Dorsolateral prefrontal cortex (tissue), 122 donors: ENCODE measurements at places on chromosomes 5 and 9. TPM values are rescaled to one million over a fixed set of nuclear protein-coding genes. Genes with fewer than 3 reads are reported as not detected.

The CBY3 gene
- total RNA-seq: not detected

The CCL27 gene
- not detected for total RNA-seq

DNA sequence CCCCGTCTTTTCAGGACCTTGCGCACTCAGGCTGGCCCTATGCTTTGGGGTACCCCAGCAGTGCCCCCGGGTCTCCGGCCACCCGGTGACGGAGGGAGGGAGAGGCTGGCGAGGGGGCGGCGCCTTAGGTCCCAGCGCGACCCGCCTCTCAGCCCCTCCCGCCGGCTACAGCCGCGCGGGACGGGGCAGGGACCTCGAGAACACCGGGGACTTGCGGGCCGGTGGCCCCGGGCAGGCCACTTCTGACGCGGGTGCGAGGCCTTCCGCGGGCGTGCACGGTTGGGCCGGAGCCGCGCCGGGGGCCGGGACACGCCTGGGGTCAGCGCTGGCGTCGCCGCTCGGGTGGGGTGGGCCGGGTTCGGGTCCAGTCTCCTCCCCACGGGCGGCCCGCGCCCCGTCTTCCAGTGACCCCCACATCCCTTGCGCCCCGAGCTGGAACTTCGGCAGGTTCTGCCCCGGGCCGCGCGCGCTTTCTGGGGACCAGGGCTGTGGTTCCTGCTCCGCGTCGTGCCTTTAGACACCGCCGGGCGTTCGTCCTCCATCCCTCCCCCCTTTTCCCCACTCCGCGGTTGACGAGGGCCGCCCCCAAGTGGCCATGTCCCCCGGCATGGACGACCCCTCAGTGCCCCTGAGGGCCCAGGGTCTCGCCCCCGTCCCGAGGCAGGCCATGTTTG is 3.8 kb upstream of the SQSTM1 start:
- DNase-seq: no peak

- no peak for DNase-seq
Observed at GRCh38 chr5:176723440-176723839, 76.2 kb downstream of the TSPAN17 start.

The SLC34A3 gene
- not detected for total RNA-seq

The PHF2 gene
- total RNA-seq: 33.2 TPM

DNA sequence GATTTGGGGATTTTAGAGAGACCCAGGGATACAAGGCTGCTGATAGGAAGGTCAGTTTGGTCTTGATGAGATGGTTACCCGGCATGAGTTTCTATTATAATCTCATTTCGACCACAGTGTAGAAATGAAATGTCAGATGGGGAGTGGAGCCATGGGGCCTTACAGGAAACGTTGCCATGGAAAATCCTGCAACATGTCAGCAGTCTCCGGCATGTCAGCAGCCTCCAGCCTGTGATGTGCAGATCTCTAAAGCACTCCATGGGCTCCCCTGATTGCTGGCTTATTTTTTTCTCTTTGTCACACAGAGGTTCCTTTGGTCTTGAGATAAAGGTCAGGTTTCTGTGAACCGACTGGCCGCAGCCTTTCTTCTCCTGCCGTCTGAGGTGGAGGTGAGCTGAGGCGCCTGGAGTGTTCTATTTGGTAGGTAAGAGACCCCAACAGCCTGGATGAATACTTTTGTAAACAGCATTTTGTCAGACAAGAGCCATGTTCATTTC is 208.7 kb upstream of the DAP start:
- DNase-seq: no peak

The STPG3 gene
- not detected for total RNA-seq

DNA sequence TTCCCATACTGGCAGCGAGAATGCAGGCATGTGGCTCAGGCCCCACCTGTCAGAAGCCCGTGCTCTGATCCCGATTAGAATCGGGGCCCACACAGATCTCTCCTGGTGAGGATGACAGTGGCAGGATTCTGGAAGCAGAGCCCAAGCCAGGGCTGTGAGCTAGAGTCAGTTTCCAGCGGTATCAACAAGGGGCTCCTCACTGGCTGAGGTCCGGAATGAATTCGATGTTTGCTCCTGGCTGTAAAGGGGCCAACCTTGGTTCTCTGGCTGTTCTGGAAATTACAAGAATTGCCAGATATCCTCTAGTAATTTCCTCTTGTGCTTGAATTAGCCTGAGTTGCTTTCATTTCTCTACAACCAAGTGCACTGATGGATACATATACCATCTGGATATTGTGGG is 129.1 kb upstream of the SPRY4 start:
- DNase-seq: no peak

DNA sequence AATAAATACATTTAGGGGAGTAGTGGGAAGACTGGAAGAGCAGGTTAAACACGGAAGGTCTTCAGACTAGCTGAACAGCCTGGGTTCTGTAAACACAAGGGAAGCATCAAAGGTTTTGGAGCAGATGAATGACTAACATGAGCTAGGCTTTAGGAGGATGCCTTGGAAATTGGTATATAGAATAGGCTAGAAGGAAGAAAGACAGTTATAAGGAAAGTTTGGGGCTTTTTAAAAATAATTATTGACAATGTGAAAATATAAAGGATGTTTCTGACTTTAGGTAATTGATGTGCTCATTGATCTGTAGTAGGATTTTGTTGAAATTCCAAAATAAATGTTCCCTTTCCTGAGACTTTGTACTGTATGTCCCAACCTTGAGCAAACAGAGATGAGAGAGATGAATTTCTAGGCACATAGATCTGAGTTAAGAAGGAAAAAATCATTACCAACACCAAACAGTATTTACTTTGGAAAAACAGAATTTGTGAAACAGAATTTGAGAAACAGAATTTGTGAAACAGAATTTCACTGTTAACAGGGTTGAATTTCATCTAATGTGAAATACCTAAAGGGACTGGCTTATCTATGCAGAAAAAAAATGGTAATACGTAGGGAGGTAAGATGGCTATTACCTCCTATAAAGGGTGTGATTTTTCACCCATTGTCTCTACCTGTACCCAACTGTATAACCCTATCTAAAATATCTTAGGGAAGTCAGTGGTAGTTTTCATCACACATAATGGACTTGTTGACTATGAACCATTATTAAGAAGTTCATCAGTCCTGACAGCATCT is 28.8 kb downstream of the SKP2 start:
- DNase-seq: no peak

The SPACA9 gene
- 14.4 TPM for total RNA-seq

GRCh38 chr9:112015149-112015548 is 118.5 kb downstream of the UGCG start:
- no peak for DNase-seq

DNA sequence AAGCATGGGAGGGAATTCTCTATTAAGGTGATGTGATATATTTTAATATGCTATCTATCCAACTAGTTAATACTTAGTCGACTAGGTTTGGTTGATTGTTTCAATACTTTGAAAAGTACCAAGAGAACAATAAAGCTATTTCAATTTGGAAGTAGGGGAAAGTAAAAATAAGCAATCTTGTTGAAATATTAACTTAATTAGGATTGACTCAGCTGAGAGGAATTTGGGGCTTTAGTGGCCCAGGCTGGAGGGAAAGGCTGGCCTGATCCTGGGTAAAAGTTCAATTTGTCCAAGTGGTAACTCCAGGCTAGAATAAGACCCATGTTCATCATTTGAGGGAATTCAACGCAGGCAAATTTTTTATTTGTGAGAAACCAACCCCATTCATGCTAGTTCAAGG is 48.6 kb downstream of the NMUR2 start:
- DNase-seq: no peak

DNA sequence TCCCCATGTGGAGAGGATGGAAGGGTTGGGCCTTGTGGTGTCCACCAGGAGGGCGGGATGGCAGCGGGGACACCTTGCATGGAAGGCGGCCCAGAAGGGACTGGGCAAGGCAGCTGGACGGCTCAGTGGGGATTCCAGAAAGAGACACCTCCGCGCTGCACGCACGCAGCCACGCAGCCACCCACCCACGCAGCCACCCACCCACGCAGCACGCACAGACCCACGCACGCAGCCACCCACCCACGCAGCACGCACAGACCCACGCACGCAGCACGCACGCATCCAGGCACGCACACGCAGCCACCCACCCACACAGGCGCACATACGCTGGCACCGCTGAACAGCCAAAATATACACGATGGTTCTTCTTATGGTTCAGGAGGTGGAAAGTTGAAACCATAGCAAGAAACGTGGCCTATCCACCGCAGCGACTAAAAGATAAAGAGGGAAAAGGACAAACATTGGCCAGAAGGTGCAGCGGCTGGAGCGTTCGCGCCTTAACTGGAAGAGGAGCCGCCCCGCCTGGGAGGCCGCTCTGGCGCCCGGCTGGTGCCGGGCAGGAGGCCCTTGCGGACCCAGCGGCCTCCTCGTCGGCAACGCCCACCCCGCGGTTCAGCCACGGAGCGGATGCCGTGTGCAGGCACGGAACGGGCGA is 22.2 kb upstream of the EXOC3 start:
- no peak for DNase-seq

- no peak for DNase-seq
Observed at GRCh38 chr5:111779922-111780292, 22.9 kb upstream of the NREP start.

DNA sequence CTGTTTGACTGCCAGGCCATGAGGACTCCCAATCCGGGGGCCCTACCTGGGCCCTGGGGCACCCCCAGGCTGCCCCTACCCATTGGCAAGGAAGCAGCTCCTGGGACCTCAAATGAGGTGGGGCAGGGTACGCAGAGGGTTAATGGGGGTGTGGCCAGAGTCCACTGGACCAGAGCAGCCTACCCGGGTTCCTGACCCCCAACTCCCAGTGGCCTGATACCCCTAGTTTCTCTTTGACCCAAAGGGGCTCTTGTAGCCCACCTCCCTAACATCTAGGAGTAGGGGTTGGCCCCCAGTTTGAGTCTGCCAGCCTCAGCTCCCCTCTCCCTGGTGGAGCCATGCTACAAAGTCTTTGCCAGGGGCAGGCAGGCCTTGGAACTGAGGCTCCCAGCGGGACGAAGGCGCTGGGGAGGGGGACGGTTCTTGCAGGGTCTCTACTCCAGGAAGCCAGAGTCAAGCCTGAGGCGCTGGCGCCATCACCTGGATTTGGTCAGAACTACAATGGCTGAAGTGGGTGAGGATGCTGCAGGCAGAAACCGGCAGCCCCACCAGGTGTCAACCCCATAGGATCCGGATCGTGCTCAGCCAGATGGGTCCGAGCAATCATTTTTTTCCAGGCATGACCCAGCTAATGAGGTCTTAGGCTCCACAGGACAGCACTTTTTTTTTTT is 8.4 kb upstream of the CERCAM start:
- peak; percentile 94 for DNase-seq

The MYO10 gene
- 81.0 TPM for total RNA-seq

The PTPN3 gene
- 6.9 TPM for total RNA-seq

- DNase-seq: no peak
Observed at GRCh38 chr9:83509402-83509801, 28.8 kb downstream of the FRMD3 start.

The PAEP gene
- total RNA-seq: not detected

DNA sequence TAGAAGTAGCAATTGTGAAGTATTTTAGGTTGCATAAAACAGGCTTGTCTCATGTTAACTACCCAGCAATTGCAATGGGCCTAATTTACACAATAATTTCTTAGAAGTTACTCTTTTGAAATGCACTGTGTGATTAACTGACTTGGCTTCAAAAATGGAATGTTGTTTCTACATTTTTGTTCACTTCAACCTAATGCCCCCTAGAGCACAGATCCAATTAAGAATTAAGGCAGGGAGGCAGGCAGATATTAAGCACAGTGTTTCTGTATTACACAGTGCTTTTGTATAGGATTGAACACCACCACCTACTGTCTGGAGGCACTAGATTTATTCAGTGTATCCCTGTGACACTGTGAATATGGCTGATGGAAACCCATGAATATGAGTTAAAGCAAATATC is 302.1 kb downstream of the FBXL17 start:
- no peak for DNase-seq

The PHPT1 gene
- total RNA-seq: 97.4 TPM

DNA sequence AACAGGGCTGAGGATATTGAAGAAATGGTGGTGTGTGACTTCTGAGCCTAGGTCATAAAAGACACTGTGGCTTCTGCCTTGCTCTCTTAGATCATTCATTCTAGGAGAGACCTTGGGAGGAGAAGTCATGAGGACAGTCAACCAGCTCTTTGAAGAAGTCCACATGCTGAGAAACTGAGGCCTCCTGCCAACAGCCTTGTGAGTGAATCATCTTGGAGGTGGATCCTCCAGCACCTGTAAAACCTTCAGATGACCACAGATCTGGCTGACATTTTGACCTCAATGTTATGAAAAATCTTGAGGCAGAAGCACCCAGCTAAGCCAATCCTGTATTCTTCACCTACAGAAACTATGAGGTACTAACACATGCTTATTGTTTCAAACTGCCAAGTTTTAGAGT is 165.9 kb downstream of the CARTPT start:
- DNase-seq: no peak
